ENCODE measurements at places on chromosomes 4 and X.

GRCh38 chr4:56972809-56973208, 4.6 kb downstream of the NOA1 start:
- no peak for DNase-seq

DNA sequence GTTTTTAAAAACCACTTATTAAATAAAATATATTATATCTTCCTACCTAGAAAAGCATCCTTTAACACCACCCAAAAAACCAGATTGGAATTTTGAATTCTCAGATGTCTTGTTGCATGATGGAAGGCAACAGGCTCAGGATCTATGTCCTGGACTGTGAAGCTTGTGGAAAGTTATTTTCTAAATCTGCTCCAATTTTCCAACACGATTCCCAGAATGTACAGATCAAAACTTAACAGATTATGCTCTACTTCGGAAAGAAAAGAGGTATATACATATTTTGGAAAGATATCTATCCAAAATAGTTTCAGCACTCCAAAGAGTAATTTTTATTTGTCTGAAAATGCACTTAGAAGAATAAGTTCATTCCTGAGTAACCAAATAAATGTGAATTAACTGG, 291.7 kb upstream of the EMCN start:
- no peak for DNase-seq

- no peak for DNase-seq
These were observed 10.3 kb downstream of the SPRY1 start for GRCh38 chr4:123406872-123407271.

DNA sequence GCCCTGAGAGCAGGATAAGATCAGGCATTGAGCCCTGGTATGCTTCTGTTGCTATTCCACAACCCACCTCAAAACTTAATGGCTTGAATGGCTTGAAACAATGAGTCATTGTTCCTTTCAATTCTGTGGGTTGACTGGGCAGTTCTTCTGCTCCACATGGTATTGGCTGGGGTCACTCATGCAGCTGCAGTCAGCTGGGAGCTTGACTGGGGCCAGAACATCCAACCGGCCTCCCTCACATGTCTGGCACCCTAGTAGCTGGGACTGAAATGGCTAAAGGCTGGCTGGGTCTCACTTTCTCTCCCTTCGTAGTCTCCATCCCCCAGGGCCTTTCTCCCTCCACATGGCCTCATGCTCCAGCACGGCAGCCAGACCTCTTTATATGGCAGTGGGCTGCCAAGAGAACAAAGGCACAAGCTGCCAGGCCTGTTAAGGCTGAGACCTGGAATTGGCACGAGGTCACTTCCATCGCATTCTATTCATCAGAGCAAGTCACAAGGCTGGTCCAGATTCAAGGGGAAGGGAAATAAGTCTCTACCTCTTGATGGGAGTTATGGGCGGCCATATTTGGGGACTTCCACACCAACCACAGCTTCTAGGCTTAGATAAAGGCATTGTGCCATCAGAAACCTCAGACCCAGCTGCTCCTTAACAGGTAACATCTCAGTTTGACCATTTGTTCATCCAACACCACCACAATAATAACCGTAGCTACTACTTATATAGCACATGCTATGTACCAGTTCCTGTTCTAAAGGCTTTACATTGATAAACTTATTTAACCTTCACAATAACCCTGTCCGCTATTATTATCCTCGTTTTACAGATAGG, 159.7 kb upstream of the ATP6AP2 start:
- DNase-seq: no peak

DNA sequence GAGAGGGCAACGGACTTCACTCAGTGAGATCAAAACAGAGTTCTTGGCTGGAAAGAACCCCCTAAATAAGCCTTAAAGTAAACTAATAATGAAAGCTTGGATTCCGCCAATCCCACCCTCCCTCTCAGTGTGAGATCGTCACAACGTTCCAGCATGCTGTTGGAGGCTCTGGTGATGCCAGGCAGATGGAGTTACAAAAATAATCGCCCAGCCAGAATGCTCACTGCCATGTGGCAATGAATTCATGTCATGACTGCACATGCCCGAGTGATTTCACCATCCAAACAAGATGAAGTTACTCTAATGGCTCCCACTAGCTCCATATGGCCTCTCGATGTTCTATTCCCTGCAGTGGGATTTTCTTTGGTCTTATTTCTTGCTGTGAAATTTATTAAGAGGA, 248.0 kb downstream of the SPATA18 start:
- DNase-seq: no peak
